HCEC 1CT (cell line): ENCODE measurements at places on chromosomes 3 and 15.
A peak's percentile ranks its signal among the peaks of the same experiment; 100 is the strongest.

DNA sequence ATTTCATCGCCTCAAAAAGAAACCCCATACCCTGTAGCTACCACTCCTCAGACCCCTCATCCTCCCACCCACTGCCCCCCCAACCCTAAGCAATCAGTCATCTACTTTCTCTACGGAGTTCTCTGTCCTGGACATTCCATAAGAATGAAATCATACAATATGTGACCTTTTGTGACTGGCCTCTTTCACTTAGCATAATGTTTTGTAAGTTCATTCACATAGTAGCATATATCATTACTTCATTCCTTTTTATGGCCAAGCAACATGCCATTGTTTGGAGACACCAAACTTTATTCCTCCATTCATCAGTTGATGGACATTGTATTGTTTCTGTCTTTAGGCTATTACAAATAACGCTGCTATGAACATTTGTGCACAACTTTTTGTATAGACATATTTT lies 64.2 kb downstream of the TNIK start:
- peak; percentile 67 for DNase-seq

DNA sequence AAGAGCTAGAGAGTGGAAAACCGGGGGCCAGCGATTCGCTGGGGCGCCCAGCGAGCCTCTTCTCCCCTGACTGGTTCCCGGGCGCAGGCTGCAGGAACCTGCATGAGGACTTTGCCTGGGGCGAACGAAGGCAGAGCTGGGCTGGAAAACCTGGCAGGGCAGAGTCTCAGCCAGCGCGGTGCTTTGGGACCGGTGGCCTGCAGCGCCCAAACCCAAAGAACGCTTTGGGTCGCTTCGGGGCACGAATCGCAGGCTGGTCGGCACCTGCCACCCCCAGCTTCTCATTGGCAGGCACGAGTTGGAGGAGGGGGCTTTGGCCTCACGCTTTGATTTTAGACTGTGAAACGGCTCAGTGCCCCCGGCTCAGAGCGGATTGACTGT lies 3.0 kb downstream of the ONECUT1 start:
- no peak for DNase-seq

GRCh38 chr15:35784745-35785144 lies 238.8 kb upstream of the DPH6 start:
- no peak for DNase-seq

DNA sequence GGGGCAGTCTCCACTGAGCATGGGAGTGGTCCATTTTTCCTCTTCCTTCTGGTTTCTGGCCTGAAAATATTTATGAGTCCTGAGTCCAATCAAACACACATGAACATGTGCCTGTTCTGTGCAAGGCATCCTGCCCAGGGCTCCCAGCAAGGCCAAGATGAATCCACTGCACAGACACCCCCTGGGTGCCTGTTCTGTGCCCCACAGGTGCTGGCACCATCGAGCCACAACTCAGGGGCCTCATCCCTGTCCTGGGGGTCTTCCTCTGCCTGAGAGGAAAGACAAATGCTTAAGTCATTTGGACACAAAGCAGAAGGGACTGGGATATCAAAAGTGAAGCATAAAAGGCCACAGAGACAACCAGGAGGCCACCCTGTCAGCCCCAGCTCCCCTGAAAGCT lies 87.4 kb upstream of the IQSEC1 start:
- no peak for DNase-seq

- DNase-seq = no peak
Observed at GRCh38 chr15:77506311-77507142, 85.8 kb downstream of the HMG20A start.

GRCh38 chr15:74420193-74420905 lies 13.4 kb downstream of the SEMA7A start:
- DNase-seq = peak; percentile 37

DNA sequence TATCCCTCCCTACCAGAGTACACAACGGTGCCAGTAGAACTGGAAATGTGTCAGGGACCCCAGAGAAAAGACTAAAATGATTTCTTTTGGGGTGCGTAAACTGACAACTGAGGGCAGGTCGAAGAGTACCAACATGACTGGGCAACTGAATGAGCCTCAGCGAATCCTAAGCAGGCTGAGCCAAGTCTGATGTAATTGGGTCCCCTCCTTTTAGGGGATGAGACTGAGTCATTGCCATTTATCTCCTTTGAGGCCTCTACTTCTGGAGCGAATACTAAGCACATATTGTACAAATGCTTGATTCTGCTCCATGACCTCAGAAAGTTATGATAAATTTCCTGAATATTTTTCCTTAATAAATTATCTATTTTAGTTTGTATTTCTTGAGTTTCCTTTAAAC lies 17.3 kb upstream of the GPR156 start:
- no peak for DNase-seq

DNA sequence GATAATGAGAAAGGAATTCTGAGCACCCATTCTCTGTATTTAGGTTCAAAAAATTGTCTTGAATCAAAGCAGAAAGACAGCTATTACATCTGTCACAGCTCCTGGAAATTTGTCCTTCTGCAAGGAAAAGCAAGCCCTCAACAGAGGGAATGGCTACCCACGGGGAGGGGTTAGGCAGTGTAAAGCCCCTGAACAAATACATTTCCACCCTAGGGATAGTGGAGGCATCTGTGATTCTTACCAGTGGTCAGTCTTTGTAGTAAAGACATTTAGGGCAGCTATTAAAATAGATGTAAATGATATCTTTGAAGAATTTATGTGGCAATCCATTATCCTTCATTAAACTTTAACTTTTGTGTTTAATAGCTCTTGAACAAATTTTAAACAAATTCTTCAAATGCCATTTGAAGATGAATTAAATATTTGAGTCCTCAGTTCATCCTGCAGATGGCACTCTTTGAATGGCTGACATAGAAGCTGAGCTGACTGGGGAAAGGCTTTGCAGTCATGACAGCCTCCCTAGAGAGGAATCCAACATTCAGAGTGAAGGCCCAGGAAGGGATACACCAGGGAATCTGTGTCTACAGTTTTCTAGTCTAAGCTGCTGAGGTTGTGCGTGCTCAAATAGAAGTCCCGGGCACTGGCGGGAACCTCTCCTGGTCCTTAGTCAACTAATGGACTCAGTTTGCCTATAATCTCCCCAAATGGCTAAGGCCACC lies 359.7 kb upstream of the ROPN1 start:
- DNase-seq = peak; percentile 44

DNA sequence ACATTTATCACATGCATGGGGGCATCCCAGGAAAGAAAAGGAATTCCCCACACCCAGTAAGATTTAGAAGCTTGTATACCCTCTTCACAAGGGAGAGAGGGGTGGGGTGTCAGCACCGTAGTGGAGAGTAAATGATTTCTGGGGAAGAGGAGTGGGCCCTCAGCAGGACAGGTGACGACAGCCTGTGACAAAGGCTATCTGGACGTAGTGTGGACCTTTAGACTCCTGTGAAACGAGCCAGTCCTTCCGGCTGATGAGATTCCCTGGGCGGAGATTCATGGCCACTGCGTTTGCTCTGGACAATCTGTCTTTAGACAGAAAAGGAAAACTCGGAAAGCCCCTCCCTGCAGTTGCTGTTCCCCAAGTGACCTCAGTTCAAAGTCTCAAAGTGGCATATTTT lies 1.7 kb upstream of the FAM3D start:
- no peak for DNase-seq

DNA sequence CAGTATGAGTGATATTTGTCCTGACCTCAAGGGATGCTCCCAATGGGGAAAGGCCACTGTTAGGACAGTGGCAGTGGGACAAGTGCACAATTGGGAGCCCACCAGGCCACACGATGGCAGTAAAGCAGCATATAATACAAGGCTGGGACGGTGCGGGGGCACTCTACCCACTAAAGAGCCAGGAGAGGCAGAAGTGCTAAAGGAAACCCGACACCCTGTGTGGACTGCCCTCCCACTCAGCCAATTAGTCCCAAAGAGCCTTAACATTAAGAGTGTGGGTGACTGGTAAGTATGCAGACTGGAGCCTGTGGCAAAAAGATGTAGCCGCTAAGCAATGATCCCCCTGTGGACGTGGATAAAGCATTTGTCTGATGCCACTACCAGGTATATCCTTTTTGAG lies 8.2 kb upstream of the ZNF589 start:
- peak; percentile 69 for DNase-seq

DNA sequence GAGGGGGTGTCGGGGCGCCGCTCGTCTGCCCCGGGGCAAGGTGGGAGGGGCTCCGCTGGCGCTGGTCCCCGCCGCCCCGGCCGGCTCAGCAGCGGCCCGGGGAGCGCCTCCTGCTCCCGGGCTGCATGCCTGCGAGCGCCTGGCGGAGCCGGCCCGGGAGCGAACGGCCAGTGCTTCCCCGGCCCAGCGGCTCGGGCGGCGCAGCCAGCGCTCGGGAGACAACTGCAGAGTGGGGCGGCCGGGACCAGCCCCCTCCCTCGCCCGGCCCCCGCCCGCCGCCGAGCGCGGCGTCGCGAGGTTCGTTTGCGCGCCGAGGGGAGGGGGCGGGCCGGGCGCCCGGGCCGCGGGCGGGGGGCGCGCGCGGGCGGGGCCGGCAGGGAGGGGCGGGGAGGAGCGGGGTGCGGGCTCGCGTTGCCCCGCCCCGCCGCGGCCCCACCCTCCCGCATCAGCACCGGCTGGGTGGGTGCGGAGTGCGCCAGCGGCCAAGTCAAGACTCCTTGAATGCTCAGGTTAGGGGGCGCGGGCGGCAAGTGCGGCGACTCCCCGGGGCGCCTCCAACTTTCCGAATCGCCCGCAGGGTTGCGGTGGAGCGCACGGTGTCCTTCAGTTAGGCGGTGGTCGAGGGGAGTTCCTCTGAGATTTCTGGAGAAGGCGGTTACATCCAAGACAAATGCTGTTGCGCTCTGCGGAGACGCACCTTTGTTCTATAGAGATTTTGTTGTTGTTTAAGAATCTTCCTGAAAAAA lies at the start of gene RGMA:
TSS of gene RGMA (minus strand) at position 231 of the 746 bp plus-strand sequence. CDS start 279 bp downstream, outside the sequence.
- DNase-seq = no peak

GRCh38 chr3:178195824-178196223 lies 340.4 kb upstream of the KCNMB2 start:
- peak; percentile 62 for DNase-seq

DNA sequence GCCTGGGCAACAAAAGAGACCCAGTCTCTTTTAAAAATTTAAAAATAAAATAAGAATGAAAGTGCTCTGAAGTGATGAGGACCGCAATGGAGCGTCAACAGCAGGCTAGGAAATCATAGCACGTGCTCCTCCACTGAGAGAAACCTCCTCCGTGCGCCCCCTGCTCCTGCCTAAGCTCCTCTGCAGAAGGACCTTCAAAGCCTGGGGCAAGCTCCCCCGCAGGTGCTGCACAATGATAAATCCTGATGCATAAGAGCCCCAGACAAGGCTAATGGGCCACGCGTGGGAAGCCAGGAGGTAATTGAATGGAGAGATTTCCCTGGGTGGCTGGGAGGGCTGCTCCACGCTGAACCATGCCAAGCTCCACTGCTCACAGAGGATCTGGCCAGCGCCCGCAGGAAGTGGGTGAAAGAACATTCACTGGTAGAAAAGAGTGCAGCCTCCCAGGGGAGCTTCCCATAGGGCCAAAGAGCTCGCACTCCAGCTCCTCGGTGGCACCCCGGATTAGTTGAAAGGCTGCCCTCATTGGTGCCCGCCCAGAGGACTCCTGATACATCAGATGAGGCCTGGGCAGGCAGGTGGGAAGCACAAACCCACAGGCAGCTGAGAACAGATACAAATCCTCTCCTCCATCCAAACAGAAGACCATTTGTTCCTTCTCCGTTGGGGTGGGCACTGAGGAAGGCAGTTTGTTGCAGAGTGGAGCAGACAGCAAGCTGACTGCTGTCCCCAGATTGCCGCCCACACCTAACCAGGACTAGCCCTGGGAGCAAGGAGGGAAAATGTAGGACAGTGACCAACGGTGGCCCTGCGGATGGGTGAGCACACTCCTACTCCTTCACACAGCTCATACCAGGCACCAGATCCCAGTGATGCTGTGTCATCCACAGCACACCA lies 52.5 kb downstream of the CPN2 start:
- no peak for DNase-seq

- peak; percentile 84 for DNase-seq
Observed at GRCh38 chr3:111846717-111847116, 12.3 kb upstream of the PHLDB2 start.

DNA sequence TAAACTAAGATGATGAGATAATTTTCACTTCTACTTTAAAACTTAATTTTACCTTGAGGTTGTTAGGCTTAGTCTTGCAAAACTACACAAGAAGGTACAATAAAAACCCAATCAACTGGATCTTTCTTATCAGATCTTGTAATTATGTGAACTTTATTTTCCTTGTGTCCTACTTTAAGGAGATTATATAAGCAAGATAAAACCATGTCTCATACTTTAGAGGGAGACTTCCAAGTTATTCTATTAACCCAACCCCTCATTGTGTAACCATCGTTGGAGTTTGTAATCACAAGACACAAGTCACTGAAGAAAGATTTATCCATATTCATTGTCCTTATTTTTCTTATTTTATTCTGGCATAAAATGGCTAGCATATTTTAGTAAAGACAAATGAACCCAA lies 165.6 kb downstream of the SERPINI1 start:
- DNase-seq = no peak

GRCh38 chr15:58856086-58856485 lies 77.4 kb downstream of the SLTM start:
- peak; percentile 67 for DNase-seq

GRCh38 chr3:5304789-5305683 lies 117.5 kb downstream of the EDEM1 start:
- peak; percentile 25 for DNase-seq

DNA sequence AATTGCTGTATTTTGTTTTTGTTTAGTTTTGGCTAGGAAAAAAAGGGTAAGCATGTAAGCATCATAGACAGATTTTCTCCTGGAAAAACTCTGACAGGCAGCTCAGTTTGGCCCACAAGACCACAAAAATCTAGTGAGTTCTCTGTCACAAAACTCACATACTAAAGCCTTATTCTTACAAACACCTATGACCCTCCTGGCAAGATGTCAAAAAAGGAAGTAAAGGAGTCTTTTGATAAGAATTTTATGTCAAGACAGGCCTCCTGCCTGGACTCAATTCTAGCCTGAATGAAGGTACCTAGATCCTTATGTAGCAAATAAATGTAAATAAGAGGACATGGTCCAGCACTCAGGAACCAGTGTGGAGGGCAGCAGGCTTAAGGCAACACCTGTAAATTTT lies 668.3 kb upstream of the ZNF385D start:
- no peak for DNase-seq

GRCh38 chr3:149999421-149999820 lies 28.7 kb upstream of the PFN2 start:
- DNase-seq = no peak

- DNase-seq = peak; percentile 53
Observed at GRCh38 chr3:157527131-157527881, 24.1 kb upstream of the VEPH1 start.

DNA sequence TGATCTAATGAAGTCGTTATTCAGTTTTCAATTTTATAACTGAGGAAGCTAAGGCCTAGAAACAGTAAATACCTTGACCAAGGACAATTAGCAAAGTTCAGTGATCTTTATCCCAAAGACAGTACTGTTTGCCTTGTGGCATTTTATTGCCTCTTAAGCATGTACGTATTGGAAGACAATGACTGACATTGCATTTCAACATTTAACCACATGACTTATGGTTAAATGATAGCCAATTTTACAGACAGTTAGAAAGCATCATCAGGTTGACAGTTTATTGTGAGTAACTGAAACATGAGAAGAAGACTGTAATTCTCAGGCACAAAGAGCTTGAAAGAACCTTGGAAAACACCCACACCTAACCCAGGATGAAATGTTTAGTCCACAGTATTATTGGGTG lies 390.8 kb upstream of the ZNF385D start:
- DNase-seq = no peak
